ENCODE measurements at places on chromosomes 11 and 22.
A peak's percentile ranks its signal among the peaks of the same experiment; 100 is the strongest.

DNA sequence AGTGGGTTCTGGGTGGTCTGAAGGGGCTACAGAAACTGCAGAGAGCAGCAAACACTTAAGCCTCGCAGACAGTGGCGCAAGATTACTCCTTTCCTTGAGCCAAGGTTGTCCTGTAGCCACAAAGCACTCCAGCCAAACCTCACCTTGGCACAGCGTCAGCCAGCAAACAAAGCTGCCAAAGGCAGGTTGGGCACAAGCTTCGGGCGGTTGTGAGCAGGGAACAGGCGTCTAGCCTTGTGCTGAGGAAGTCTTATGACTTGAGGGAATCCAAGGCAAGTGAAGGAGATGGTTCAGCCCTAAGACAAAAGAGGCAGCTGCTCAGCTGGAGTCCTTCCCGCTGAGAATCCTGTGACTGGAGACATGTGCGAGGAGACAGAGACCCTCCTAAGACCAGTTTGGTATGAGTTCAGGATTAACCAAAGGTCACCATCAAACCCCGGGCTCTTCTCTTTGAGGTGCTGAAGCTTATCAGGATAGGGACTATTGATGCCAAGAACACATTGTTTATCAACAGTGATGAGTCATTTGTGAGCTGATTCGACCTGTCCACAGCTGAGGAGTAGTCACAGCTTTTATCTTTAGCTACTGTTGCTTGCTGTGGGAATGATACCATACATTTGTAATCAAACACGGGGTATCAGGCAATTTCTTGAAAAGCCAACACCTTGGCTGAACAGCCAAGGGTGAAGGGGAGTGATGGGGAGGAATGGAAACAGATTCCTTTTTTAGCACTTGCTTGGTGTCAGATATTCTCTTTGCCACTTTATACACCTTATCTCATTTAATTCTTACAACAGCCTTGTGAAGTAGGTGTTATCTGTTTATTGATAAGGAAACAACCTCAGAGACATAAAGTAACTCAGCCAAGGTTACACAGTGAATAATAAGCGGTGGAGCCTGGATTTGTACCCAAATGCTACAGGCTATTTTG lies 4.6 kb downstream of the ADM start:
- DNase-seq: no peak

DNA sequence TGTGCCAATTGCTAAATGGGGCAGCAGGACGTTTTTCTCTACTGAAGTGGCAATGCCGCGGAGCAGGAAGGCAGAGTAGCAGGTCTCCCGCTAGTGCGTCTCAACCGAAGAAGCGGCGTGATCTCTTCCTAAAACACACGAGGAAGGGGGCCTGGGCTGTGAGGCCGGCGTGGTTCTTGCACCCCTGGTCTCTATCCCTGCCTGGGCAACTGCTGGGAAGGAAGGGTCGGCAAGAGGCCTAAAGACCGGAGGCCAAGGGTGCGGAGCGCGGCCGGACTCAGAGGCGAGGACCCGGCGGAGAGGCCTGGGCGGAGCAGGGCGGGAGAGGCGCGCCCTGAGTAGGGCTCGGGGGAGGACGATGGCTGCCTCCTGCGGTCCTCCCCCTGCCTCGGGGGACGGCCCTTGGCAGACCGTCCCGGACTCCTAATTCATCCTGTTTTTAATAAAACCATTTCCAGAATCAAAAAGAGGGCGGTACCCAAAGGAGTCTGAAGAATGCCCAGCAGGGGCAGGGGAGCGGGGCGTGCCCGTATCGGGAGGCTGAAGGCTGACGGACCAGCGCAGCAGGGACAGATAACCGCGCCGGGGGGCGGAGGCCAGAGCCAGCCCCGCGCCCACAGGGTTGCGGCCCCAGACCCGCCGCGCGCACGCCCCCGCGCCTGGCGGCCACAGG lies 572 bp upstream of the APLP2 start:
- no peak for DNase-seq

DNA sequence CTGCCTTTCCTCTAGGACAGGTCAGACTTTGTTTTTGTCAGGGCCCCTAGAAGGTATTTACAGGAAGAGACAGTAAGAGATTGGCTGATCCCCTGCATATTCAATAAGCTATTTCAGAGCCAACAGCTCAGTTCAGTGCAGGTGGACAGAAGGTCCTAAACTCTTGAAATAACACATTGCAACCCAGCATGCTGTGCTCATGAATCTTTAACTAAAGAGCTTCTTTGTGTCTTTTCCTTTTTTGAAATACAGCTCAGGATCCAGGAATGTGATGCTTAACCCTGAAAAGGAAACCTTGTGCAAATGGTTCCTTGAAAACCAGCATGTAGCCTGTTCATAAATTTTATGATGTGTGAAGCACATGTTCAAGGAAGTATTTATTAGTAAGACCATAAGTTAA lies 43.9 kb downstream of the BBOX1 start:
- DNase-seq: no peak

- DNase-seq: peak; percentile 63
Measured at GRCh38 chr22:50581950-50582492, 628 bp downstream of the CHKB start.

DNA sequence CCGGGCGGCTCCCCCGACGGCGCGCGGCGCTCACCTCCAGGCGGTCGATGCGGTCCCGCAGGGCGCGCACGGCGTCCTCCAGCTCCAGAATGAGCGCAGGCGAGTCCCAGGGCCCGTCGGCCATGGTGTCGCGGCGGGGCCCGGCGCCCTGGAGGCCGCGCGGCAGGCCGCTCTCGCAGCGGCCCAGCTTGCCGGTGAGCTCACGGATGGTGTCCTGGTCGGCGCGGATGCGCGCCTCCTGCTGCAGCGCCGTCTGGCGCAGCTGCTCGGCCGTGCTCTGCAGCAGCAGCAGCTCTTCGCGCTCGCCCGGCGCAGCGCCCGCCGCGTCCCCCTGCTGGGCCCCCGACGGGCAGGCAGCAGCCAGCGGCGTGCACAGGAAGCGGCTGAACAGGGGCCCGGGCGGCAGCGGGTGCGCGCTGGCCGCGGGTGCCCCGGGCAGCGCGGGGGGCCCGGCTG lies 599 bp downstream of the NPTXR start:
- DNase-seq: peak; percentile 84

GRCh38 chr11:62676698-62677097 lies 2.2 kb downstream of the UBXN1 start:
- no peak for DNase-seq

- DNase-seq: no peak
Measured at GRCh38 chr11:7869467-7869866, 61.6 kb downstream of the OR10A6 start.

Data from natural killer cell (primary cell).